ENCODE measurements at places on chromosomes 5 and 9.

DNA sequence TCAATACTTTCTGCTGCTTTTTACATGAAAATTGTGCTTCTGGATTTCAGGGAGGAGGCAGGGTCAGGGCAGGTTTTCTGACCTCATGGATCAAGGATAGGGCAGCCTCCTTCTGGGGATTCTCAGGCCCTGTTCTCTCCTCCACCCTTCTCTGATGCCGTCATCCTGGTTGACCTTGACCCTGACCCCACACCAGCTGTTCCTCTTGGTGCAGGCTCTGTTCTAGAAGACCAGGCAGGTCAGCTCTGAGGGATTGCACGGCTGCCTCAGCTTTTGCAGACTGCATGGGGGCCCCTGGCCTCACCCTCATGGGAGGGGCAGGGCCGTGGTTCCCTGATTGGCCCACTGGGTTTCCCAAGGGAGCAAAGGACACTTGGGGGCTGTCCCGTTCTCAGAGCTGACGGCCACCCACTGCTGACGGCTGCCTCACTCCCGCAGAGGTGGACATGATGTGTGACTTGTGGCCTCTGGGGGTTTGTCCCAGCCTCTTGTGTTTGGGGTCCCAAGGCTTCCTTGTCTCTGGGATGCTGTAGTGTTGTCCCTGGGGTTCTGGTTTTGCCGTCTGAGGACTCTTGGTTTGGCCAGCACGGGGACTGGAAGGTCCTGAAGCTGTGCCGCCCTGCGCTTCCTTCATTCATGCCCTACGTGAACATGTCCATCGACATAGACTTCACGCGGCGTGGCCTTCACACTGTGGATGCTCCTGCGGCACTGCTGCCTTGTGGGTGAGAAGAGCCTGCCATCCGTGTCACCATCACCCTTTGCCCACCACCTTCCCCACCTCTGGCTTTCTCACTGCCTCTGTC lies 34.5 kb downstream of the CEP72 start:
- DNase-seq: no peak

- DNase-seq: no peak
These were observed 1.9 kb downstream of the SPRY4 start for GRCh38 chr5:142322747-142323479.

DNA sequence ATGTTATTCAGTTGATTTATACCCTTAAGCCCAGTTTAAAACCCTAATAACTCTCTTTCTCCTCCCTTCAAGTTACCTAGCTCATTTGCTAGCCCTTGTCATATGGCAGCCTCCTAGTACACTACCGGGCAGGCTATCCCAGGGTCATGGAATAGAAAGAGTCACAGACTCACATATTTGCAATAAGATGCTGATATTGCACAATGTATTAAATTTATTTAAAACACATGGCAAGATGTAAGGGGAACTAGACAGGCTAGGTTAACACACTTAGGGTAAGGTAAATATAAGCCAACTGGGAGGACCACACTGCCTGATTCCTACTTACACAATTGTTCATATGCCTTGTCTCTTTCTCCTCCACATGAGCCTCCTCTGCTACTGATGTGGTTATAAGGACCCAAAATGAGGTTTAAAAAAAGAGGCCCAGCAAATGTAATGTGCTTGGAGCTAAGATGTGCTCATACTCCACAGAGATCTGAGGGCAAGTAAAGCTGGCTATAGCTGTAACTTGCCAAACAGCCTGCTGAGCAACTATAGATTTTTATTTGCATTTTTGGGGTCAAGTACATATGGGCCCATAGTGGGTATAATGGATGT lies 130.0 kb downstream of the ENC1 start:
- no peak for DNase-seq

DNA sequence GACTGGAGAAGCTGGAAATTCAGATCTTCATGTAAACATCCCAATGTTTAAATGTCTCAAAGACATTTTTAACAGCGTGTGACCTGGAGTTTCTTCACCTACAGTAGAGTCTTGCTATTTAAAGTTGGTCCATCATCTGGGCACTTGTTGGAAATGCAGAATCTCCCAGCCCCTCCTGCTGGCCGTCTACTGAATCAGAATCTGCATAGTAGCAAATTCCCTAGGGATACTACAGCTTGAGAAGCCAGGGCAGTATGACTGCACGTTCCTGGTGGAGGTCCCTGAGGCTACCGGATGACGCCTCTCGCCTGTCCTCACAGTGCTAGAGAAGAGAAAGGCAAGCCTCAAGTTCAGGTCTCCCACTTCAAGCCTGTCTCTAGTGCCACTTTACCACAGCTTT lies 15.7 kb downstream of the SAP30L start:
- no peak for DNase-seq

- DNase-seq: no peak
These were observed 102.5 kb downstream of the TLE4 start for GRCh38 chr9:79674052-79674777.

DNA sequence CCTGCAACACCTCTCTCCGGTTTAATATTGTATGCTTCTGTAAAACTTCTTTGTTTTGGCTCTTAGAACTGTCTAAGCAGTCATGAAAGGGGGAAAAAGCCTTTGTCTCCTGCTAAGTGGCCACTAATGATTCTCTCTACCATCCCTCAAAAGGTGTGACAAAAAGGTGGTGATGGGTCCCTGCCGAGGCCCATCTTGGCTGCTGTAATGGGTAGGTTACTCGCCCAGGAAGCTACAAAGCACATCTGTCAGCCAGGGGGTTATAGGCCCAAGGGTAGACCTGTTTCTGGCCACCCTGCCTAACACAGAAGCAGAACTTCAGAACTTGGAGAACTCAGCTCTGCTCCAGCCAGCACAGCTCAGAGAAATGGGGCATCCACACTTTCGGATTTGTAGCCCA lies 1.6 kb downstream of the FAM219A start:
- no peak for DNase-seq

DNA sequence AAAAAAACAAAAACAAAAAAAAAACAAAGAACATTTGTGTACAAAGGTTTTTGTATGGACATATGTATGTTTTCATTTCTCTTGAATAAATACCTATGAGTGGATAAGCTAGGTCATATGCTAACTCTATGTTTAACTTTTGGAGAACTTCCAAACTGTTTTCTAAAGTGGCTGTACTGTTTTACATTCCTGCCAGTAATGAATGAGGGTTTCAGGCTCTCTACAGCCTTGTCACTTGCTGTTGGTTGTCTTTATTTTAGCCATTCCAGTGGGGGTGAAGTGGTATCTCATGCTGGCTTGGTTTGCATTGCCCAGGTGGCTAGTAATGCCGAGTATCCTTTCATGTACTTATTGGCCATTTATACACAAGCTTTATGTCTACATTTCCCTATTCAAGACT lies 9.1 kb upstream of the TRIO start:
- DNase-seq: no peak

DNA sequence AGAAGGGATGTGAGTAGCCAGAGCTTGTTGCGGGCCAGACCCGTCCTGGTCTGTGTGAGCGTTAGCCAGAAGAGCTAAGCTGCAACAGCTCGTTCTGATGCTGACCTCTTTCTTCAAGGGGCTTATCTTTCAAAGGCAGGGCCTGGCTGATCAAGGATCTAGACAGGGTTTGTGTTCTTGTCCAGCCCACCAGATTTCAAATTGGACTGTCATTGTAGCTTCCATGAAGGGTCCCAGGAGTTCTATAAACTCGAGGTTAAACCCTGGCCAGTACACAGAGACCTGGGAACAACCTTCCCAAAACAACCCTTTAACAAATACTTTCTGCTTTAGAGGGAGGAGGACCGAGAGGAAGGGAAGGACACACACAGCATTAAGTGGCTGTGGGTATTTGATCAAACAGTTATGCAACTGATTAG lies 153.0 kb upstream of the TUT7 start:
- no peak for DNase-seq

- DNase-seq: no peak
These were observed 329.3 kb downstream of the PIK3R1 start for GRCh38 chr5:68544648-68545552.

- no peak for DNase-seq
These were observed 557.4 kb upstream of the ZNF462 start for GRCh38 chr9:106305428-106306133.

- no peak for DNase-seq
These were observed 77.1 kb upstream of the ADAMTS2 start for GRCh38 chr5:179422213-179422855.

GRCh38 chr9:85453850-85454249 lies 287.9 kb downstream of the AGTPBP1 start:
- DNase-seq: no peak

DNA sequence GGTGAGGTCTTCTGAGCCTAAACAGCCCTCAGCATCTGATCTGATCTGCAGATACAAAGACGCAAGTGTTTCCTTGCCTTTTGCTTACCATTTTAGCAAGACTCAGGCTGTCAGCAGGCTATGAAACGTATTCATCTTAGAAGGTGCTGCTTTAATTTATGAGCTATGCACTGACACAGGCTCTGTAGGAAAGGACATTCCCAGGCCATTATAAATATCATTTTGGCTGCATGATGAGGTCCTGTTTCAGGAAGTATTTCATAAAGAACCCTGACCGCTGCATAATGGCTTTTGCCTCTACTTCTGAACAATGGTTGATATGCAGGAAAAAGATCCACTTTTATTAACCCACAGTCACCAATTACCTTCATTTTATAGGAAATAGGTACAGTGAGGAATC lies 98.4 kb upstream of the CAST start:
- no peak for DNase-seq

DNA sequence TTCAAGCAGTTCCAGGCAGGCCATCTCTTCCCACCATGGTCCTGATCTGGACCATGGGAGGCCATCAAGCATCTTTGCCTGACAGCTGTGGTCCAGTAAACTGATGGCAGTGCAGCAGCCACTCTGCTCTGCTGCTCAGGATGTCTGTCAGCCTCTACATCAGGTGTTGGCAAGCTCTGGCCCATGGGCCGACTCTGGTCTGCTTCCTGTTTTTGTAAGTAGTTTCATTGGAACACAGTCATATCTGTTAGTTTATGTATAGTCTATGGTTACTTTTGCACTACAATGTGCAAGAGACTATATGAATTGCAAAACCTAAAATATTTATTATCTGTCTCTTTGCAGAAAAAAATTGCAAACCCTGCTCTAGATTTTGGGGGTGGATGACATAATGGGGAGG lies 225.0 kb downstream of the KCTD16 start:
- DNase-seq: no peak

- DNase-seq: no peak
These were observed 116.0 kb upstream of the RANBP3L start for GRCh38 chr5:36417668-36418067.

- DNase-seq: no peak
These were observed 198.9 kb downstream of the LURAP1L start for GRCh38 chr9:12973710-12974109.

DNA sequence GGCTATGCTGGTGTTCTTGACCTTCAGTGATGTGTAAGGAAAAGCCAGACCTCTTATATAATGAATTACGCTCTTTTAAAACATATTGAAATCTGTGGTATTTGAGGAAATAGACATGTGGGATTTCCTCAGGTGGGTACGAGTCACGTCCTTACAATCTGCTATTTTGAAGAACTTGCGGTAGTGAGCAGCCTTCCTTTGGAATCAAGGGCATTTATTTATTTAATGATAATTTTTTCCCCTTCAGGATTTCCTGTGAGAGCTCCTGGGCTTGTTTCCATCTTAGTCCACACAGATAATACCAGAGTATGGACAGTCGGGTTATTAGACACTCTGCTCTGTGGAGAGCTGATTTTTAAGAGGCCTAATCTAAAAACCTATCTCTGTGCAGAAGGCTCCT lies 167.9 kb downstream of the ARHGEF28 start:
- no peak for DNase-seq

GRCh38 chr9:31715250-31715649 lies 669.2 kb upstream of the ACO1 start:
- no peak for DNase-seq

DNA sequence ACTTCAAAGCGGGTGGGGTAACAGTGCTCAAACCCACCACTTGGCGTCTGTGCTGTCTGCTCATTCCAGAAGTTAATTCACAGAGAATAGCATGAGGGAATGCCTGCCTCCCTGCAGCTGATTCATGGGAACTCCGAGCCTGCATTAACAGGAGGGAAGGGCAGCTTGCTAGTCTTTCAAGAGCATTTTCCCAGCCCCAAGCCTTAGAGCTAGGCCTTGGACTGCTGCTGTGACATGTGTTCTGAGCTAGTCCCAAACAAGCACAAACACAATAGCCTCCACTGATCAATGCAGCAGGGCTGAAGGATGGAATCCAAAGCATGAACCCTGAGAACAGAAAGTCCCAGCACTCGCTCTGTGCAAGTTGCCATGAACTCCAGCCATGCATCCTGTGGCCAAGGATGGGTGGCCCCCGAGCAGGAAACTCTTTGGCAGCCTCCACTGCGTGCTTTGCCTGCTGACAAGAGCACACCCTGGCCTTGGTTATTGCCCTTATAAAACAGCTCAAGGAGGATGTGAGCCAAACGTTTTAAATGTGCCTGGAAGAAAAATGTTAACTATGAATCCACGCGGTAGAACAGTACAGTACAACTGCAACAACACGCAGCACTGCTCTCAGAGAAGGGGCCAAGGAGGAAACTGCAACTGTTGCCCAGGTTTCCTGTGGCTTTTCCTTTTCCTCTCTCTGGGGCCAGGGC lies 653.1 kb upstream of the KLF4 start:
- no peak for DNase-seq

GRCh38 chr5:124628721-124629596 lies 117.5 kb downstream of the ZNF608 start:
- DNase-seq: no peak

DNA sequence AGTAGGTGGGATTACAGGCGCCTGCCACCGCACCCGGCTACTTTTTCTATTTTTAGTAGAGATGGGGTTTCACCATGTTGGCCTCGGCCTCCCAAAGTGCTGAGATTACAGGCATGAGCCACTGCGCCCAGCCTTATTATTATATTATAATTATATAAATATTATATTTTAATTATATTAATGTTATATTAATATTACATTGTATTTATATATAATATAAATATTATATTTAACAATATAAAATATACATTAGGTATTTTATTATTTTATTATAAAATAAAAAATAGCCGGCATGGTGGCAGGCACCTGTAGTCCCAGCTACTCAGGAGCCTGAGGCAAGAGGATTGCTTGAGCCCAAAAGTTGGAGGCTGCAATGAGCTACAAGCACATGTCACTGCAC lies 21.6 kb upstream of the GLDC start:
- no peak for DNase-seq

Data from bone marrow (tissue), 2 donors.